GM04504 (cell line): ENCODE measurements at places on chromosomes 13 and 19.

- no peak for DNase-seq
Measured at GRCh38 chr13:113939944-113940297, 34.0 kb downstream of the C13orf46 start.

GRCh38 chr19:966485-967088, 17.6 kb upstream of the WDR18 start:
- no peak for DNase-seq

DNA sequence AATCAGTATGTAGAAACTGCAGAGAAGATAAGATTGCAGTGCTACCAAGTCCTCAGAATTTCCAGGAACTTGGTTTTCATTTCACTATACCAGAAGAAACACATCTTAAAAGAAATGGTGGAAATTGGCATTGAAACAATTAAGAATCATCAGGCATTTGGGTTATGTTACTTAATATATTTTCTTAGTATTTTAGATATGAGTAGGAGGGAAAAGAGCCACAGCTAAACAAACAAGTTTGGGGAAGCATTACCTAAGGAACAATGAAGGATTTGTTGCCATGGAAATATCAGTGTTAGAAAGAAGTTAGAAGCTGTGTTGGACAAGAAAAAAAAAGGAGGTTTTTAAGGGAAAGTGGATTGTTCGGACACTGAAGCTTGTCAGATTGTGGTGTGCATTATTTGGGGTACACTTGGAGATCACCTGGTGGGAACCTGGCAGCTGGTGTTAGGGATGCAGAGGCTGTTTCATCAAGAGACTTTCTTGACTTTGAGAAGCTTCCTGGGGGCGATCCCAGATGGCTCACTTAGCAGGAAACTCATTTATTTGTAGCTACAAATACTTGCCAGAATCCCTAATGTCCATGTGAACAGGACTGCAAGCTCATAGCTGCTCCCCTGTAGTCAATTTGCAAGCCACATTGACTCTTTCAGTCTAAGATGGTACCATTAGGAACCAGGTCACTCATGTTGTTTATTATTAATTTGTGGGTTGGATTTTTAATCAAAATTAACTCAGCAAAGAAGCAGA, 246.7 kb downstream of the RFC3 start:
- no peak for DNase-seq

GRCh38 chr19:55368701-55369563, 1.3 kb downstream of the IL11 start:
- no peak for DNase-seq

- no peak for DNase-seq
Measured at GRCh38 chr19:49442354-49442753, 1.0 kb upstream of the SLC17A7 start.

GRCh38 chr19:38833092-38833425, 1.5 kb upstream of the ECH1 start:
- DNase-seq = no peak

DNA sequence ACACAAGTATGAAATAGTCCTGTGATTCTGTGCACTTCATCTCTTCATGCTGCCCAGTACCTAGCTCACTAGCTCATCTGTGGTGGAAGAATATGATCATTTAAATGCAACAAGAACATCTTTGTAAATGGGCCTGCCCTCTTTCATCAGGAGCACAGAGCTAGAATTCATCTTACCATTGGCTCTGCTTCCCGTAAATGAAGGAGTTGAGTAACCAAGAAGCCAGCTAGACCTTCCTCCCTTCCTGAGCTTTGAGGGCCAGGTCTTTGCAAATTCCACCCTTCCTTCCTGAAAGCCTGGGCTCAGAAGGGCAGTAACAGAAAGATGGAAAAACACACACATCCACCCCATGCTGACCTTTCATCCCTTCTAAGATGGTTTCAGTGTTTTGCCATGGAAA, 82.0 kb downstream of the FRY start:
- no peak for DNase-seq

GRCh38 chr13:99542788-99543406, 41.6 kb downstream of the TM9SF2 start:
- no peak for DNase-seq
